ENCODE measurements at places on chromosomes 1 and 21.

DNA sequence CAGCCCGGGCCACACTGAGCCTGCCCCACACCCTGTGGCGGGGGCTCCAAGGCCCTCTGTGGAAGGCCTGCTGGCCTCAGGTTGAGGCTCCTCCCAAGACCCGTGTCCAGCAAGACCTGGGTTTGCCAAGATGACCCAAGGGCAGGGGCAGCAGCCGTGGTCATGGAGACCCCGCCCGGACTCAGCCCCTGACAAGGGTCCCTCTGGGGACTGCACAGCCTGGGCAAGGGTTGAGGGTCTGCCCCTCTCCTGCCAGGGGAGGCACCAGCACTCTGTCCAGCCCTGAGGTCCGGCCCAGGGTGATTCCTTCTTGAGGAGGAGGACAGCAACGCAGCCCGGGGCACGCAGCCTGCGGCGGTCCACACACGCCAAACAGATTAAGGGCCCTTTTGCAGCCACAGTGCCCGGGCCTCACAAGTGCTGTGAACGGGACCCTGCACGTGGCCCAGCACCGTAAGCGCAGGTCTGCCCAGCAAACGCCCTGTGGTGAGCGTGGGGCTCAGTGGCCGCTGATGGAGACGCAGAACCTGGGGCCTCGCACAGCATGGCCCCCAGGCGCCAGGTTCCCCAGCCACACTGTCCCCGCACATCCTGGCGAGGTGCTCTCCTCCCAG is 3.4 kb downstream of the SPATC1L start:
- DNase-seq, result no peak

DNA sequence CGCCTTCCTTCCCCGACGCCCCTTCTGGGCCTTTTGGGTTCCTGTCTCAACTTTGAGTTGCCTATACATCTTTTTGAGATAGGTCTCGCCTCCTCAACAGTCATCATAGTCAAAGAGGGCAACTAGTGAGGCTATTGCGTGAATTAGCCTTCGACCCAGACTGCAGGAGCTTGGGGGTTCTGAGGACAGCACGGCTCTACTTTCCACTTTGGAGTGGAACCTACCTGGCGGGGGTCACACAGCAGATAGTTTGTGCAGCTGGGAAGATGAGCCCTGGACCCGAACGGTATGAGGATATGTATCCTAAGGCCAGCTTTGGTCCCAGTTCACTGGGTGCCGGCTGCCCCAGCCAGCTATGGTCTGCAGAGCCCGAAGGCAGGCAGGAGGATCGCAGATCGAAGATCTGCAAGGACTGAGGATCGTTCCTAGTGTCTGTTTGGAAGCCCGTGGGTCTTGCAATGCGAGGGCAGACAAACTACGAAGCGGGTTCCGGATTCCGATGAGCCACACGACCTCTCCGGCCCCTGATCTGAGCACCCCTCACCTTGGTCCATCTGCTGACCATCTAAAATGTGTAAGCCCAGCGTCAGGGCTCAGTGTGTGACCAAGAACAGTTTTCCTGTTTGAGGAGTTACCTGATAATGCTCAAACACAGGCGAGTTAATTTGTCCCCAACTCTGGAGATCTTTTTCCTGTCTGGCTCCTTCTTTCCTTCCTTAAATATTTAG is 8.1 kb downstream of the FOXD2 start:
- DNase-seq, result no peak

DNA sequence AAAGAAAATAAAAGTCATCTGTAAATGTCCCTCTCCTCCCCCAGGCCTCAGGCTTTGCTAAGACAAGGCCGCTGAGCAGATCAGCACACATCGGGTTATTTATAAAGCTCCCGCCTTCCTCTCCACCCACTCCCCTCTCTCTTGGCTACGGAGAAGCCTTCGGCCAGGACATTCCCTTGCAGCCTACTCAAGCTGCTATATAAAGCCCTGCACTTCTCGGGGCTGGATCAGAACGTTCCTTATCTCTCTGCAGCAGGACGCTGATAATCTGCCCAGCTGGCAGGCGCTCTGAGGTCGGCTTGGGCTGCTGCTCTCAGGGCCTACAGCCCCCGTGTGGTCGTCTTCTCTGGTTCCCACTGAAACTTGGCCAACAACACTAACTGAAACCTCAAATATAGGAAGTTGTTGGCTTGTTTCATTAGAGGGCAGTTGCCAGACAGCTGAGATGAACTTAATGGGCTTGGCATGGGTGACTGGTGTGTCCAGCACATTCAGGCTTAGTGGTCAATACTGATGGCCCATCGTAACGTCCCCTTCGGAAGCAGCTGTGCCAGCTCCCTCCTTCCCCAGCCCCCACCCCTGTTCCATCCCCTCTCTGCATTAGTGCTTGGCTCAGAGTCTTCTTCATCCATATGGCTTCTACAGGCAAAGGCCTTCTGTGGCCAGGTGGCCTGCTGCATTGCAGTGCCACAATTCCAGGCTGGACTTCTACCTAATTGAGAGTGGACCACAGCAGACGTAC is 64.6 kb downstream of the IER5 start:
- peak; percentile 76 for DNase-seq

DNA sequence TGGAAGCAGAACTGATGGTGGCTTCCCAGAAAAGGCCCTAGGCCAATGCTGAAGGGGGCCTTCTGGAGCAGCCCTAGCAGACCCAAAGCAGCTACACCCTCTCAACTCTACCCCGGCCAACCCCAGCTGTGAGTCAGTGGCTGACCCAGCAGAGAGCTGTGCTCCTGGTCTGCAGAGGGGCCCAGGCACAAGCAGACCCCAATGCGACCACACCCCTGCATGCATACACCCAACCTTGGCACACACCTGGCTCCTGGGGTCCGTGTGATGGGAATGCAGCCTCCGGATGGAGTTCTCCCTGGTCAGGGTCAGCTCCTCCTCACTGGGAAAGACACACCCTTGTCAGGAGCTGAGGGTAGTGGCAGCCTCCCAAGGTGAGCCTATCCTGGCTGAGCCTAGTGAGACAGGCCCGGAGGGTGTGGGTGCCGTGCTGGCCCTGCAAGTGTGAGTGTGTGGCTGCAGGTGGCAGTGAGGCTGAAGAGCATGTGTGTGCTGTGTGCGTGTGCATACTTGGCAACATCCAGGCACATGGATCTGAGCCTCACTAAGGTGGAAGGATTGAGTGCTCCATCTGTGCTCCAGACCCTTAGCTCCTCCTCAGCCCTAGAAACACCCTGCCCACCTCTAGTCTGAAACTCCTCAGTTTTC is 3.9 kb upstream of the ARHGAP30 start:
- no peak for DNase-seq

DNA sequence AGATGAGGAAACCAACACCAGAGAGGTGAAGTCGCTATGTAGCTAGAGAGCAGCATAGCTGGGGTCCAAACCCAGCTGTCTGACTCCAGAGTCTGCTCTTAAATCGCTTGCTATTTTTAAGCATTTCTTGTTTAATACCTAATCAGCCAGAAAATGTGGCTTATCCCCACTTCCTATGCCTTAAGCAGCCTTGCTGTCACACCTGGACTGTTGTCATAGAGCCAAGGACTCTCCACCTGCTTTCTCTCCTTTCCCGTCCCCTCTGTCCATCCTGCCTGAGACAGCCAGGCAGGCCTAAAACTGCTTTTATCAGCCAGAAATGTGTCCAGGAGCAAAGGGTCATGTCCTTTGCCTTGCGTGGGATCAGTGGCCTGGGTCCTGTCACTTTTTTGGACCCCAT is 28.3 kb upstream of the EPHA8 start:
- DNase-seq, result no peak

- DNase-seq, result no peak
Observed at GRCh38 chr1:191709215-191709614, 449.0 kb upstream of the RGS18 start.

DNA sequence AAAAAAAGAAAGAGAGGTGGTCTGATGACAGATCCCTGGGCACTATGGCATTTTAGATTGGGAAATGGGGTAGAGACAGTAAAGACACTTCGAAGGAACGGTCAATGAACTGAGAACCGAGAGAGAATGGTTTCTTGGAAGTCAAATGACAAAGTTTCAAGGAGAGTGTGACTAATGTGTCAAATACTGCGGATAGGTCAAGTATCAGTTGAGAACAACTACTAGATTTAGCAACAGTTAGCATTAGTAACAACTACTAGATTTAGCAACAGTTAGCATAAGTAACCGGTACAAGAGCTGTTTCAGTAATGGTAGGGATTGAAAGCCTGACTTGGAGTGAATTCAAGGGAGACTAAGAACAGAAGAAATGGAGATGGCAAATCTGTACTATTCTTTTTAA is 35.0 kb downstream of the UROD start:
- no peak for DNase-seq

GRCh38 chr1:29478879-29479278 is 242.6 kb downstream of the PTPRU start:
- DNase-seq, result no peak

- no peak for DNase-seq
Observed at GRCh38 chr1:230165536-230165935, 98.5 kb downstream of the GALNT2 start.

DNA sequence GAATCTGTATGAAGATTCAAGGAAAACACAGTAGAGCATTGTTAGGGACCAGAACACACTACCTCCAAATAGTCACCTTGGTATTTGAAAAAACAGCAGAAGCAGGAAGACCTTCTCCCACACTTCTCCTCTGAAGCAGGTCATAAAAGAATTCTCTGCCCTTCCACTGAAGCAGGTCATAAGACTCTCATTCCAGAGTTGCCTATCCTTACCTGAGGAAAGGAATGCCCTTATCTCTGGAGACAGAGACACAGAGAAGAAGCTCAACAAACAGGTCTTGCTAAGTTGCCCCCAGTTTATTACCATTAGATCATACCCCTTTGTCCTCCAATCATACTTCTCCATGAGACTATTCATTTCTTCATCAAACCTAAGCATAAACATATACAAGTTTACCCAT is 225.8 kb upstream of the TNR start:
- DNase-seq, result no peak

DNA sequence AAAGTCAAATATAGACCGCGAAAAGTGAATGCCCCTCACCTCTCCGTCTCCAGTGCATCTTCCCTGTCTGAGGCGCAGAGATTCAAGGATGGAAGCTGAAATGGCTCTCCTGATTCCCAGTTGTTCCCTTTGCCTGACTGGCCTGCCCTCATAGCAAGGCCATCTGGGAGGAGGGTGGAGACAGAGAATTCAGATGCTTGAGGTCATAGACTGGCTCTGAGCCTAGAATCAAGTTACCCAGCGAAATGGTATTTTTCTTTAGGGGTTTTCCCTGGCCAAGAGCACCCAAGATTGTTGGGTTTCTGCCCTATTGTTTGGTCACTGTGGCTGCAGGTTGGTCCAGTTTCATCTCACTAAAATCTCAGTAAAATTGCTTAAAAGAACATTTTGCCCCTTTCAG is 7.2 kb downstream of the METTL13 start:
- DNase-seq, result no peak

DNA sequence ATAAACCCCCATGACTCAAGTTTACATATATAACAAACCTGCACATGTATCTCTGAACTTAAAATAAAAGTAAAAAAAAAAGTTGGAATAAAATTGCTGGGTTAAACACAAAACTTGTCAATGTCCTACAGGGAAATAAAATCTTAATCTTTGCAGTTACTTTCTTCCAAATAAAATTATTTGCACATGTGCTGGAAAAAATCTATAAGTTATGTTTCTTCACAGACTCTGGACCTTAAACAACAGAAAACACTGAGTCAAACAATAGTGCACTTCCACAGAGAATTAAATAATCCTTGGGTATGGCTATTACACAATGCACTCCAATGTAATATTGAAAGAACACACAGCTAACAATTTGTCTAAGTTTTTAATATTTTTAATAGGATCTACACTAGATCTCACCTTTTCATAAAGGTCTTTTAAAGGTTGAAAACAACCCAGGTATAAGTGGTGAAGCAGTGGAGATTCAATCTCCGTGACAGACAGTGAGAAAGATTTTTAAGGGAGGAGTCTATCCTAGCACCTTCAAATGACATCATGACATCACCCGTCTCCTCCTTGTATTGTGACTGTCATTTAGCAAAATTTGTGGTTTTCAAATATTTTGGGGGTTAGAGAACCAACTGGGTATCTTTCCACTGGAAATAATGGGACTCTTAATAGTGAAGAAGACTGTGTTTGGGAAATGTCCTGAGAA is 25.2 kb upstream of the FGGY start:
- DNase-seq, result no peak

DNA sequence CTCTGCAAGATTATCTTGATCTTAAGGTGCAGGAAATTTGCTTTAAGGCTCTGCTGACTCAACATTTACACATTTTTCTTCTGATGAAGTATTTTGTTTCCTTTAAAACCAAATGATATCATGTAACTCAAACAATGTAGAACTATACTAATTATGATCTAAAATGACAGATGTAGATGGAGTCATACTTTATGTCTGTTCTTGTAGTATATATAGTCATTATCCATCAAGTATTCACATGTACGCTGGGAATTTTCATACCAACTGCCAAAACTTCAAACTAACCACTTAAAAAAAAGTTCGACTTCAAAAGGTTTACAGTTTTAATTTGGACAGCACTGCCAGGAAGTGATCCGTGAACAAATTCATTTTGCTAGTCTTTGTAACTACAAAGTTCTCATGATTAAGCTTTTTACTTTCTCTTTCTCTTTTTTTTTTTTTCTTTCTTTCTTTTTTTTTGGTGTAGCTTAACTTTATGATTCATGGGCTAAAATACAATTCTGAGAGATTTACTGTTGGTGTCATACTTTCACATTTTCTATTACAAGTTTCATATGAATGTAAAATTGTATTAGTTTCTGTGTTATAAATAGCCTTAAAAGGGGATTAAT is 509.0 kb upstream of the CXADR start:
- DNase-seq, result no peak

GRCh38 chr1:201167041-201167991 is 13.0 kb upstream of the TMEM9 start:
- DNase-seq, result no peak

DNA sequence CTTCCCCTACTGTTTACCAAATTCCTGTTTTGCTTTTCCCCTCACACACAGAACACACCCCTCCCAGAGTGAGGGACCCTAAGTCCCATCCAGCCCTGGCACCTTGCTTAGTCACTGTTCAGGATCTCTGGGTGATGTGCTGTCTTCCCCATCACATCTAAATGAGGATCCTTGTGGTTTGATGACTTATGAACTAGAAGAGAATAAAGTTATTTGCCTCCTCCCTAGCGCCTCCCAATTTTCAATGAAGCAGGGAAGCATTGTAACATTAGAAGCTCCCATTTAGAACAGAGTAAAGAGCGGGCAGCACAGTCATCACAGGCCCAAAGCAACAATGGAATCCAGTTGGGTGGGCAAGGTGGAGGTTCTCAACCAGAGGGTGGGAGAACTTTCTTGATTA is 27.0 kb downstream of the DISC1 start:
- no peak for DNase-seq
